ENCODE measurements at places on chromosomes 1 and 21.

GRCh38 chr1:157700305-157700704, 264 bp downstream of the FCRL3 start:
- DNase-seq, result no peak

- no peak for DNase-seq
These were observed 2.0 kb downstream of the TNFSF18 start for GRCh38 chr1:173048621-173049321.

GRCh38 chr1:51240084-51240483, 4.0 kb downstream of the RNF11 start:
- no peak for DNase-seq

- DNase-seq, result peak; percentile 92
These were observed 537.3 kb upstream of the PLXNA2 start for GRCh38 chr1:208781391-208782045.

DNA sequence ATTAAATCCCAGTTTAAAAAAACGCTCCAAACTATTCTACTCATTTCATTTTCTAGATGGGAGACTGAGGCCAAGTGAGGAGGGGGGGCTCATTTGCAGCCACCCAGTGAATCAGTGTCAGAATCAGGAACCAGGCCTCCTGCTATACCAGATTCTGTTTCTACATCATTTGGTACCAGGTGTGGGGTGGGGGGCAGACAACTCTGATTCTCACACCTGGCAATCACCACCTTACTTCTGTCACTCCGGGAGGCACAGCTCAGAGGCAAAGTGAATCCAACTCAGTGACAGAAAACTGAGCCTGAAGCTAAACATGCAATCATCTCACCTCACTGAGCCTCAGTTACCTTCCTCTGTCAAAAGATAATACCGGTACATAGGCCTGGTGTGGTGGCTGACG, 23.5 kb upstream of the ID3 start:
- DNase-seq, result no peak

GRCh38 chr1:212067787-212068186, 32.2 kb downstream of the DTL start:
- no peak for DNase-seq

GRCh38 chr1:157696966-157697628, 3.5 kb downstream of the FCRL3 start:
- no peak for DNase-seq

- DNase-seq, result no peak
These were observed 988.8 kb upstream of the TMPRSS15 start for GRCh38 chr21:19392390-19392789.

DNA sequence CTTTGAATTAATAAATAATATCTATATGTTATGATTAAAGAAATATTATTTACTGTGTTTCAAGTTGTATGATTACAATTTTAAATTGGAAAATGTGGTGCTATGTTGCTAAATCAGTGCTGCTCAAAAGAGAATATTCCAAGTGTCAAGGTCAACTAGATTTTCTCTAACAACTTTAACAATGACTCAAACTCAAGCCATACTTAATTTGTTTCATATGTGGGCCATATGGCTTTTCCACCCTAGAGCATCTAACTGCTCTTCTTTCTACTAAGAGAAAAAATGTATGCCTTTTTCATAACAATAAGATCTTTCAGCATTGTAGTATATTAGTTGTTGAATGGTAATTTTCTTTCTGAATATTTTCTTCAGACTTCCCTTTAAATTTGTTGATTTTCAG, 8.3 kb upstream of the SYT14 start:
- DNase-seq, result no peak

GRCh38 chr1:1167398-1167821, 6.3 kb upstream of the TTLL10 start:
- no peak for DNase-seq

GRCh38 chr1:53919675-53920066, 25.7 kb downstream of the DIO1 start:
- DNase-seq, result no peak

DNA sequence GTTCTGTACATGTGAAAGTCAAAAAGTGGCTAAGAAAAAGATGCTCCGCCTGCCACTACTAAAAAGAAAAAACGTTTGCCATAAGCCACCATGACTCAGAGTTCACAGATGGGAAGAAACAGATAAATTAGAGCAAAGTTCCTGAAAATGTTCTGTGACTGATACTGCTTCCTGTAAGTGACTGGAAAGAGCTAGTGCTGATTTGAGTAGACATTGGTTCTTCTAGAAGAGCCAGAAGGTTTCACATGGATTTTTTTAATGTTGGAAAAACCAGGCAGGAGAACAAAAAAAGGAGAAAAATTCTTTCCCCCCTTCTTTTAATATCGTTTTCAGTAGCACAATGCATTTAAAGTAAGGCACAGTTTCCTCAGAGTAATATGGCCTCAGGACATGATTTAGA, 221.4 kb downstream of the HLX start:
- no peak for DNase-seq

DNA sequence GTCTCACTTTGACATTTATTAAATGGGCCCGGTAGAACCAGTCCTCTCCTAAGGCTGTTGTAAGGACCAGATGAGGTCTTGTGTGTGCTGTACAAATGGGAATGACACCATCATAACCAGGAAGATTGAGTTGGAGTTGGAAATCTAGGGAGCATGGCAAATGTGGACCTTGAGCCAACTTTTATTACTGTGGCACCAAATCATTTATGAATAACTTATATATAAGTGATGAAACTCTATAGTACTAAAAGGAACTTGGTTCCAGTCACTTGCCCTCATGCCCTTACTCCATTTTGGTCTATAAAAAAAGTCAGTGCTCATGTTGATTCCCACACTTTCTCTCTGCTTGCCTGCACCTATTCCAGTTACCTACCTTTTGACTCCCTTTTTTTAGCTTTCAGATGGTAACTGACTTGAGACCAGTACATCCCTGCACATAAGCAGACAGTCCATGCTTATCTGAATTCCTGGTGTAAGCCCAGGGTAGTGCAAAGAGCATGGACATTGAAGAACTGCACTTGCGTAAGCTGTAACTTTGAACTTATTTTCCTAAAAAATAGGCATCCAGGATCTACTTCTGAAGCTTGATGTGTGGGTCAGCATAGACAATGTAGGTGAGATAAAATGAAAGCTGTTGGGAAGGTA, 210.6 kb downstream of the PBX1 start:
- DNase-seq, result no peak

DNA sequence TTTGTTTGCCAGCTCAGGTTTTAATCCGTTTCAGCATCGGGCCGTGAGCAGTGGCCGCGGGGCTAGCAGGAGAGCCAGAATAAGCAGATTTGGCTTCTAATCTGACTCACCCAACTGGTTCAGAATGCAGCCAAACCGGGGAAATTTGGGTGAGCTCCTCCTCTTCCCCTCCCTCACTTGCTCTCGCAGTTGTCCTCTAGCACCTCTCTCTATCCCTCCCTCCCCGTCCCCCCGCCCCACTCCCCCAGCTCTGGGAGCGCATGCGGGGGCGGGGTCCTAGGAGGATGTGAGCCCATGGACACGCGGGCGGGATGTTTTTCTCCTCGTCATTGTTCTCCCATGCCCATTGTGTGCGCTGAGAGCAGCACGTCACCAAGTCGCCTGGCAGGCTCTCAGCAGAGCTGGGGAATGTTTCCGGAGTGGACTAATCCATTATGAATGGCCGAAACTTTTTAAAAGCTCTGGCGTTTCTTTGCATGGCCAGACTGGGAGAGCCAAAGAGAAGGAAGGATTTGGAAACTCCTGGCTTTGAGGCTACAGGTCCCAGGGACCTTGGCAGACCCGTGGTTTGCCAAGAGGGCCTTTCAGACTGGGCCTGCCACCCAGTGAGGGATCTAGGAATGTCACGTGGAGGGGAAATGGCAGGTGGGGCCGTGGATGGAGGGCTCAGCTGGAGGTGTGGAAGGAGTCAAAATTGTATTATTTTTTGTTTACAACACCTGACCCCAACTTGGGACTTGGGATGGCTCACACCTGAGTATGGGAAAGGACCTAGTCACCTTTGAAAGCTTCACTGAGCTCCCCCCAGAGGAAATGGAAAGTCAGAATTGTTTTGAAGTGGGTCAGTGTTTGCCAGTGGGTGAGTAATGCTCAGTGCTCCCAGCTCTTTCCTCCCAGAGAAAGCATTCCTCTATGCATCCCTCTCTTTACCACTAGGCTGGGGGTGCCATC, 39.2 kb downstream of the CDK18 start:
- DNase-seq, result peak; percentile 35

DNA sequence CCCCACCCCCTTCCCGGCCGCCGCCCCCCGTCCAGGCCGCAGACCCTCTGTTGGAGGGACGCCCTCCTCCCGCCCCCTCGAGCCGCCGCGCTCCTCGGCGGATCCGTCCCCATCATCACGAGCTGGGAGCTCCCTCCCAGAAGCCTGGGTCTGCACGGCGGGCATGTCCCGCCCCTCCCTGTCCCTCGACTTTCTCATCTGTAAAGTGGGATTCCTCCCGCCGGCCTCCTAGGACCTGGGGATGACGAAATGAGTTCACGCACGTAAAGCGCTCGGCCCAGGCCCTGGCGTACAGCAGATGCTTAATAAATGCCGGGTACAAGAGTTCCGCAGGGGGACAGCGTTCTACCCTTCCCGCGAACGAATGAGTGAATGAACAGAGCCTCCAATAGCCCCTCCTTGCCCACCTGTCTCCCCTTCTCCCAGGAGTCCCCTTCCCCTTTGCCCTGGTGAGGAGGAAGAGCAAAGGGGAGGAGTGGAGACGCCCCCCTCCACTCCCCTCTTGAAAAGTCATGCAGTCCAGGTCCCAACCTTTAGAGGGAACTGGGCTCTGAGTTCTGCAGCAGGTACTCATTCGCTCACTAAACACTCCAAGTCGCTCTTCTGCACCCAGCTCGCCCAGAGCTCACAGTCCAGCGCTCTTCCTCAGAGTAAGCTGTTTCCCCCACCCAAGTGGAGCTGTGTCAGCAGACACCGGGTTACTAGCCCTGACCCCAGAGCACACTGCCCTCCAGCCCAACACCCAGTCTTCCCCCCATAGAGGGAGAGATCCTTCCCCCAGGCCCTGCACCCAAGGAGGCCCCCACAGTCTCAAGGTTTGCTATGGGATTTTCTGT, 16.8 kb downstream of the RAP1GAP start:
- DNase-seq, result no peak

DNA sequence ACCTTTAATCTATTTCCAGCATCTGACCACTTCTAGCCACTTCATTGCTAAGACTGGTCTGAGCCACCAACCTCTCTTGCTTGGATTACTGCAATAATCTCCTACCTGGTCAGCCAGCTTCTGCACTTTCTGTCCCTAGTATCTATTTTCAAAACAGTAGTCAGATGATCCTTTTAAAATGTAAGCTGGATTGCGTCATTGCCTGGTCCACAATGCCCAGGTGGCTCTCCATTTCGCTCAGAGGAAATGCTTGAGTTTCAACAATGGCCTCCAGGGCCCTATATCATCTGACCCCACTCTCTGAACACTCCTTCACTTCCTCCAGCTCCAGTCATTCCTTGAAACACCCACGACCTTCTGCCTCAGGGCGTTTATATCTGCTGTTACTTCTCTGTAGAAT, 2.3 kb downstream of the FYB2 start:
- DNase-seq, result no peak

GRCh38 chr1:153659656-153660055, 1.2 kb downstream of the SNAPIN start:
- DNase-seq, result no peak

DNA sequence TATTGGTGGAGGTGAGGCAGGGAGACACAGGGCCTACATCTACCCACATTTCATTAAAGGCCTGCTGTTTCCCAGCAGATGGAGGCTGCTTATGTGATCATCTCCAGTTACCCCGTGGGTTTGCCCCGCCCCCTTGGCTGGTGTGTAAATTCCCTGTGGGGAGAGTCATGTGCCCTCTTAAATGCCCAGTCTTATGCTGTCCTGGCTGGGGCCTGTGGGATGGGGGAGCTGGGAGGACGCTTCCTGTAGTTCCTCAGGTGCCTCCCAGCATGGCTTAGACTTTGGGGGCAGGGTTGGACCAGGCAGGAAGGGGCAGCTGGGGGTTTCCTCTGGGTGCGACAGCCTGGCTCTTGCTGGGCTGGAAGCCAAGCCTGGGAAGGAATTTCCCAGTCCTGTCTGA, 15.5 kb upstream of the CITED4 start:
- peak; percentile 39 for DNase-seq

GRCh38 chr1:156119503-156120209, 5.1 kb downstream of the LMNA start:
- DNase-seq, result no peak

- no peak for DNase-seq
These were observed 576.0 kb downstream of the LMO4 start for GRCh38 chr1:87904651-87905050.

- no peak for DNase-seq
These were observed 25.9 kb downstream of the CD53 start for GRCh38 chr1:110898734-110899457.

DNA sequence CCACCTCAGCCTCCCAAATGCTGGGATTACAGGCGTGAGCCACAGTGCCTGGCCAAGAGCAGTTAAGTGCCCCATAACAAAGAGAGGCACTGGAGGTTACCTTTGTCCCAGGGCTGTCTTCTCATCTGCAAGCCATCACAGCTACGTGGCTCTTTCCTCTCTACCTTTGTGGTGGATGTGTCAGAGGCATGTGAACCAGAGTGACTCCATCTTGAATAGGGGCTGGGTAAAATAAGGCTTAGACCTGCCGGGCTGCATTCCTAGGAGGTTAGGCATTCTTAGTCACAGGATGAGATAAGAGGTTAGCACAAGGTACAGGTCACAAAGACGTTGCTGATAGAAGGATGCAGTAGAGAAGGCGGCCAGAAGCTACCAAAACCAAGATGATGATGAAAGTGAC, 59.4 kb upstream of the POU2F1 start:
- DNase-seq, result no peak

DNA sequence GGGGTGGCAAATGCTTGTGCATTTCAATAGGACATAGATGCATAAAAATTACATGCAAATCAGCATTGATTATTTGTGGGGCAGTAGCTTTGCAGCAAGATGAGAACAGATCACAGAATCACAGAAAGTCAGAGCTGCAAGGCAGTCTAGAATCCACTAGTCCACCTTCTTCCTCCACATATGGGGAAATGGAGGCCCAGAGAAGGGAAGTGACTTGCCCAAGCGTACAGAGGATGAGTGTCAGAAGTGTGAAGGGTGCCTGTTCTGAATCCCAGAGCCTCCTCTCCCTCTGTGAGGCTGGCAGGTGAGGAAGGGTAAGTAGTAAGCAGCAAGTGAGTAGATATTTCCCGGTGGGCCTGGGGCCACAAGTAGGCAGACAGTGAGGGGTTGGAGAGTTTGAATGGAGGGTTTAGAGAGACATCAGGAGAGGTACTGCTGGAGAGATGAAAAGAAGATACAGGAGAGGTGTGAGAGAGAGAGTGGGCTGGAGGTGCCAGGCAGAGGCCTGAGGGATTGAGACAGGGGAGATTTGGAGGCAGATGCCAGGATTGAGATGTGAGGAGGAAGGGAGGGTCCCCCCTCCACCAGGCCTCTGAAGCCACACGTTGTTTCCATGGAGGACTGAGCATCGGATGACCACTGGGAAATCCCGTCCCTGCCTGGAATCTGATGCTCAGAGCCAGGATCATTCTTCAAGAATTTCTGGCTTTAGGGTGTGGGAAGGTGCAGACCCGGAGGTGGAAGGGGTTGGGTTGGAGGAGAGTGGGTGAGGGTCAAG, 4.8 kb upstream of the MYOG start:
- no peak for DNase-seq

- DNase-seq, result no peak
These were observed 139.1 kb downstream of the TSEN15 start for GRCh38 chr1:184190616-184191015.
